ENCODE measurements at places on chromosomes 3 and 15.
A peak's percentile ranks its signal among the peaks of the same experiment; 100 is the strongest.

DNA sequence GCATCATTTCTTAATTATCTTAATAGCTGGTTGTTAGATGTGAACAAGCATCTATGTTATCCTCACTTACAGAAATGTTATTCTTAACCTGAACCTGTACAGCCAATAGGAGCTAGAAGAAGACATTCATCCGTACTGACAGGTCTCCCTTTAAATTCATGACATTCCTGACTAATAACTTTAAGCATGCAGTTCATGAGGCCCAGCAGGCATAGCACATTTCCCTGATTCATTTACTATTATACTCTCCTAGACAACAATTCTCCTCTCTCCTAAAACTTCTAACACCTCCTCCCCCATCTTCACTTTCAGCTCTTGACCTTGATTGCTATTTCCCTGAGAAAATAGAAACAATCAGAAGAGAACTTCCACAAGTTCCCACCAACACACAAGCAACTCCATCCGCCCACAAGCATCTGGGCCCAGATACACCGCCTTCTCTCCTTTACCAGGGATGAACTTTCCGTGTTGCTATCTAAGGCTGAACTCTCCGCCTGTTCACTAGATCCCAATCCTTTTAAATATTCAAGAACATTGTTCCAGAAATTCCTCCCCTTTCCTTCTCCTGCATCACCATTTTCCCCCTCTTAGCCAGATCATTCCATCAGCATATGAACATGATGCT is 62.9 kb upstream of the SPRED1 start:
- no peak for DNase-seq

DNA sequence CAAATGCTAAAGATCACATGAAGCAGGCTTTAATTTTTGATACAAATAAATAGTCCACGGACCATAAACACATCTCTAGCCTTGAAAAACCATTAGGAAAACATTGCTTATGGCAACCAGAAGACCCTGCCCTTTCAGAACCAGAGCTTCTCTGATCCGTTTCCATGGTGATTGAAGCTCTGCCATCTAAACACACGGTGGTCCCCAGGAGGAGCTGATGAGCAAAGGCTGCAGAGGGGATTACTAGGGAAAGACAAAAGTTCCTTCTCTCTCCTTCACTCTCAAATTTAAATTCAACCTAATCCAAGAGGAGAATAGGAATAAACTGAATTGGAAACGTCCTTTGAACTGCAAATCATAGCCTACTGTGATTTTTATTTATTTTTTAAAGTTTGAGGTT is 122.0 kb upstream of the ATP10A start:
- no peak for DNase-seq

DNA sequence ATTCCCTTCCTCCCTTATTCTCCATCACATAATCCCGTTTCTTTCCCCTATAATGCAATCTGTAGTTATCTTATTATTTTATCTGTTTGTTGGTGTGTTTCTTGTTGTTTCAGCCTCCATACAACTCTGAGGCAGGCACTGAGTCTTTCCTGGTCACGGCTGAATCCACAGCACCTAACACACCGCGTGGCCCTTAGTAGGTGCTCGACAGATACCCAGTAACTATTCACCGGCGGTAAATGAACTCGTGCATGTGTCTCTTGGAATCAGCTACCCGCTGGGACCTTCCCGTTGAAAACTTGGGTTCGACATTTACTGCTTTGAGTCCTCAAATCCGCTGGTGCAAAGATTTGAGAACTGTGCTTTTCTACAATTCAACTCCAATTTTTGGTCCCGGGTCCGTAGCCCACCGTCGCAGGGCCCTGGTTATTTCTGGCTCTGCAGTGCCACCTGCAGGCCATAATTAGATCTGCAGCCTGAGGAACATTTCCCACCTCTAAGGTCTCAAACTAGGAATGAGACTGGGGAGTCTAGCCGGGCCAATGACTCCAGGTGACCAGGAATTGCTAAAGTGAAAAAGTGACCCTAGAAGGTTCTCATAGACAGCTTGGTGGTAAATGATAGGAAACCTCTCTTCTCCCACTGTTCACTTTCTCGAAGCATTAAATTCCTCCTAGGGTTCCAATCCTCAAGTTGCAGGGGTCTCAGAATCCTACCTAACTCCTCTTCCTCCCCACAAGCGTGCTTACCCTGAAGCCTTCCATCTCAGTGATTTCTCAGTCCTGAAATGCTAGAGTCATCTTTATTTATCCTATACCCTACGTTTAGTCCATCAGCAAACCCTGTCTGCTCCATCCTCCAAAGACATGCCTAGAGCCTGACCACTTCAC is 40.0 kb upstream of the TRH start:
- peak; percentile 17 for DNase-seq

- no peak for DNase-seq
Measured at GRCh38 chr3:128282380-128283196, 129.3 kb downstream of the EEFSEC start.

DNA sequence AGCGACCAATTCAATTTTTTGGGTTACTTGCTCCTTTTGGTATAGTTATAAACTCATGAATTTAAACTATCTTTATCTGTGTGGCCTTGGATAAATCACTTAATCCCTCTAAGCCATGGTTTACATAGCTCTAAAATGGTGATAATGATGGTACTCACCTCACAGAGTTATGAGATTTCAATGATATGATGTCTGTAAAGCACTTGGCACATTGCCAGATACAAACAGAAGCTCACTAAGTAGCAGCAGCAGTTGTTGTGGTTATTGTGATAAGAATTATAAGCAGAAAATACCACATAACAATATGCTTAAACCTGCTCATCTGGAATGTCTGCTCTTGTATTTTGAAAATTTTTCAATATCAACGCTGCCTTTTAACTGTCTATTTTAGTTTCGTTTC is 185.1 kb upstream of the SNTN start:
- DNase-seq = no peak

- DNase-seq = no peak
Measured at GRCh38 chr15:65998486-65998885, 129.2 kb downstream of the RAB11A start.

DNA sequence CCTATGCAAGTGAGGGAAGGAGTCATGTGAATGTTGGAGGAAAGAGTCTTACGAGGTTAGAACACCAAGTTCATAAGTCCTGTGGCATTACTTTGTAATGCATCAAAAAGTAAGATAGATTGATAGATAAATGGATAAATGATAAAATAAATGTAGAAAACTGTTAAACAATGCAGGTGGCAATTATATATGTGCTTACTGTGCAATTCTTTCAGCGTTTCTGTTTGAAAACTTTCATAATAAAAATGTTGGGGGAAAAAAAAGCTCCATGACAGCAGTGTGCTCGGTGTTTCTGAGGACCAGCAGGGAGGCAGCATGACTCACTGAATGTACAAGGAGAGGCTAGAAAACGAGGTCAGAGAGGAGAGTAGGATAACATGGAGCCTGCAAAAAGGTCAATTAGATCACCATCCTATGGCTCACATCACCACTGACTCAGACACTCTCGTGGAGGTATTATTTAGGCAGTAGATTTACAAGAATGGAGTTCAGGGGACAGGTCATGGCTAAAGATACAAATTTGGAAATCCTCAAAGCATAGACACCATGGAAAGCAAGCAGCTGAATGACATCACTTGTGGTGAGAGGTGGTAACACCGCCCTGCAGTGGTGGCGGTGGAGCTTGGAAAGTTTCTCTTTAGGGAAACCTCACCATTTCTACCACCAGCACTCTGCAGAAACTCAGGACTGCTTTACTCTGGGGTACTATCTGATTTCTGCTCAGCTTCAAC is 219.8 kb downstream of the CTNNB1 start:
- no peak for DNase-seq

DNA sequence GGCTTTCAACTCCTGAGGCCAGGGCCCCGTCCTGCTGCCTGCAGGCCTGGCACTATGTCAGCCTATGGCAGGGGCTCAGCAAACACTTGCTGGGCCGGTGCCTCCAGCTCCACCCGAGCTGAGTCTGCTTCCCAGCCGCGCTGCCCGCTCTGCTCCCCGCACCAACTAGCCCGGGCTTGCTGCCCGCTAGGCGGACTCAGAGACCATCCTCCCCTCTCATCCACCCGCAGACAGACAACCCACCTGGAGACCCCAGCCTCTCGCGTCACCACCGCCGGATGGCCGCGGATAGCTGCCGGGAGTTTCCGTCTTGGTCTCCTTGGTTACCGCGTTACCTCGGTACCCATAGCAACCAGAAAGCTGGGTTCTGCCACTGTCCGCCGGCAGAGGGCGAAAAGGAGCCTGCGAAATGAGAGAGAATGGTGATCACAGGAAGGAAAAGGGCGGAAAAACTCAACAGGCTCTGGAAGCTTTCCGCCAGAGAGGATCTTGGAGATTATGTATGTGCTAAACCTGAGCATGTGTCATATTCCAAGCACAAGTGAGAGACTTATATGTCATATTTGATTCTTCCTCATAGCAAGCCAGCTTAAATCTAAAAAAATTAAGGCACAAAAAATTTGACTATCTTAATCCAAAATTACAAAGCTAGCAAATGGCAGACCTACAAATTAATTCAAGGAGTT is at the start of gene ZBBX:
ZBBX (minus strand) TSS at position 294 of the 686 bp plus-strand sequence. CDS start 7,396 bp downstream, outside the sequence.
- peak; percentile 71 for DNase-seq

DNA sequence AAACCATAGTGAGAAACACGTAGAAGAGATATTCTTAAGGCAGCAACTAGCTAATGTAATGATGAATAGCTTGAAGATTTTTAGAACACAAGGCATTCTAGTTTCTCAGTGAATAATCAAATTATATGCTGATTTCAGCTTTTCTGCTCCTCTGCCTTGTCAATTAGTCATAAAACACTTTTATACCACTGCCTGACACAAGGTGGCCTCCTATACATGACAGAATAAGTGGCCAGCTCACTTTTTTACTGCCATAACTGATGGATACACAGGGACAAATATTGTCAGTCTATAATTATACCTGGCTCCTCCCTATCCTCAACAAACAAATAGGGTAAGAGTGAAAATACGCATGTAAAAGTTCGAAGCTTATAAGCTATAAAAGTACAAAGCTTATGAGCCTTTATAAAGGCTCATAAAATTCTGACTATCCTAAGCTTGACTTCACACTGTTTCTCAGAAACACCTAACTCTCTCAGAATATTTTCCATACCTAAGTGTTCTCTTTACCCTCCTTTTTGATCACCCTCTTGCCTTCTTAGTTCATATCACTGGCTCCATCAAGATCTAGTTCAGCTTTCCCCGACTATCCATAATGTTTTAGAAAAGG is 81.6 kb downstream of the HERC1 start:
- no peak for DNase-seq

GRCh38 chr3:197545101-197545500 is 10.7 kb downstream of the BDH1 start:
- no peak for DNase-seq

GRCh38 chr3:105915524-105915923 is 46.7 kb upstream of the CBLB start:
- no peak for DNase-seq

DNA sequence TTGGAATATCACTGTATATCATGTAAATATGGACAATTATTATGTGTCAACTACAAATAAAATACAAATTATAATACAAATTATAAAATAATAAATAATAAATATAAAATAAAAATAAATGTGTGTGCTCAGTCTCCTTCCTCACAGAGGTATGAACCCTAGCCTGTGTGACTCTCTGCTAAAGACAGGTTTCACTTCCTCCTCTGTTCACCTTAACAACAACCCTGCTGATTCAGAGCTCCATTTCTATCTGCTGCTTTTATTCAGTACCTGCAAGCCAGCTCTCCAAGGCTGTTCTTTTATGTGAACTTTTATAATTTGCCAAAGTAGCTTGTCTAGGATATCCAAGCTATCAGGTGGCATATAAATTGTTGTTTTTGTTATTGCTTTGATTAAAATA is 610.7 kb upstream of the GRM7 start:
- DNase-seq = no peak

DNA sequence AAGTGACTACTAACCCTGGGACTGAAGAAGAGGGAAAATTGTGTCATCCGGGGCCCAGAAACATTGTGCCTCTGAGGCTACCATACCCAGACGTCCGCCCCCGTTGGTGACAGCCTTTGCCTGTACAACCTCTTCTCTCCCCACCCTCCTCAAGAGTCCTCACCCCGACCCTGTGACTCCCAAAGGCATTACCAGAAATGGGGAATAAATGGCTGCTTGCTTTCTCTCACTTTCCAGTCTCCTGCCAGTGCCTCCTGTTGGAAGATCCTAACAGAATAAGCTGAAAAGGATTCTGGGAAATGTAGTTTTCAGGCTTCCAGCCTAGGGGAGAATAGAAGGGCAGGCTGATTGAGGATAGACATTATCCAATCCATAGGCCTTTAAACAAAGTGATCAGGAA is 30.8 kb upstream of the SLC25A36 start:
- DNase-seq = no peak

DNA sequence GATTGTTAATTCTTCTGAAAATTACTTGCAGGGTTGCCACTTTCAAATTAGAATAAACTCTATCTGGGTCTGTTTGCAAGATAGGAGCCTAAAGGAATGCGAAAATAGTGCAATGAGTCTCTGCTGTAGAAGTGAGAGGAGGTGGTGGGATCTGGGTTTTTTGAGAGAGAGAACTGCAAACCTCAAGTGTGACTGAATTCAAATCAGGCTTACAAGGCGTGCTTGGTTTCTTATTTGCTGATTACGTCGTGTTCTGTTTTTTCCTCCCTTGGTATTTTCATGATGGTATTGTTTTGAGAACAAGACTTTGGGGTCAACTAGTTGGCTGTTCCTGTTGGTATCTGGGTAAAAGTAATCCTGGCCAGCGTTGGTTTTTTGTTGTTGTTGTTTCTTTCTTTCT is 490.9 kb upstream of the CFAP20DC start:
- DNase-seq = no peak

DNA sequence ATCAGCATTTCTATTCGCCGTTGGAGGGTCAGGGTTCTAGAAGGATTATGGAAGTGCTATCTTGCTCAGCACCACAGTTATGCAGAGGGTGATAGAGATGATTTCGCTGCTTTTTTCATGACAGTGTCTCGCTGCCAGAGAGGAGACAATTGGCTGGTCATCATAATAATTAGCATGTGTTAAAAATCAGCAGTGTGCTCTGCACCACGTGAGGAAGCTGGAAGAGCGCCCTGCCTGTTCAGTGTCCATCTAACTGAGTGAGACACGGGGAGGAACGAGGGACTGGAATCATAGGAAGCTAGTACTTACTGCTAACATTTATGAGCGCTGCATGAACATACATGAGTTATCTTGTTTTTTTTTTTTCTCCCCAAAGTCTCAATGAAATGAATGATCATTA is 116.2 kb upstream of the PLAAT1 start:
- DNase-seq = no peak

DNA sequence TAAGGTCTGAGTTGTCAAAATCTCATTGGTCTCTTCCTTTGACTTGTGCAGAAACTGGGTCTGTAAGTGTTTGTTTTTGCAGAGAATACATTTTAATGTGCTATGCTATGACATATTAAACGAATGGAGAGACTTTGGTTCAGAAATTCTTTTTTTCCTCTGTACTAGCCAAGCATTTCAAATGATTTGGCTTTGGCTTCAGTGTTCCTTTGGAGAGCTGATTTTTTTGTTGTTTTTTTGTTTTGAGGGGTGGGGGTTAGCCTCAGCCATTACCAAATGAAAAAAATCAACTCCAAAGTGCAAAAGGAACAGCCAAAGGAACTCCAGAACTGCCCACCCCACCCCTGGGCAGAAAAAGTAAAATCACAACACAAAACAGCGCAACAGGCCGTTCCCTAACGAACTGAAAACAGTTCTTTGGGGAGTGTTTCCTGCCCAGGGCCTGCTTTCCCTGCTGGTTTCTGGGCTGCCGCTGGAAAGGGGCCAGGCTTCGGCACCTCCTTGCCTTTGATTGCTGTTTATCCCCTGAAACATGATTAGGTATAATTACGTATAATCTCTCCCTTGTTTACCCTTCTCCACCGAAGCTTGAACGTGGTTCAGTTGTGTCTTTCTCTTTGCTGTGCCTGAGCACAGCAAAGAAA is 57.6 kb upstream of the NEO1 start:
- no peak for DNase-seq

- no peak for DNase-seq
Measured at GRCh38 chr15:100931143-100931890, 12.2 kb downstream of the LRRK1 start.

Measured in T-helper 9 cell (primary cell).